ENCODE measurements at places on chromosomes 5 and 9. TPM values are rescaled to one million over a fixed set of nuclear protein-coding genes. Genes with fewer than 3 reads are reported as not detected.

- no peak for DNase-seq
- no peak overlapping the region for H3K27ac ChIP-seq
- no peaks in the 10 kb centered on the region for H3K27me3 ChIP-seq
Measured at GRCh38 chr9:7671847-7672246, 127.7 kb downstream of the DMAC1 start.

DNA sequence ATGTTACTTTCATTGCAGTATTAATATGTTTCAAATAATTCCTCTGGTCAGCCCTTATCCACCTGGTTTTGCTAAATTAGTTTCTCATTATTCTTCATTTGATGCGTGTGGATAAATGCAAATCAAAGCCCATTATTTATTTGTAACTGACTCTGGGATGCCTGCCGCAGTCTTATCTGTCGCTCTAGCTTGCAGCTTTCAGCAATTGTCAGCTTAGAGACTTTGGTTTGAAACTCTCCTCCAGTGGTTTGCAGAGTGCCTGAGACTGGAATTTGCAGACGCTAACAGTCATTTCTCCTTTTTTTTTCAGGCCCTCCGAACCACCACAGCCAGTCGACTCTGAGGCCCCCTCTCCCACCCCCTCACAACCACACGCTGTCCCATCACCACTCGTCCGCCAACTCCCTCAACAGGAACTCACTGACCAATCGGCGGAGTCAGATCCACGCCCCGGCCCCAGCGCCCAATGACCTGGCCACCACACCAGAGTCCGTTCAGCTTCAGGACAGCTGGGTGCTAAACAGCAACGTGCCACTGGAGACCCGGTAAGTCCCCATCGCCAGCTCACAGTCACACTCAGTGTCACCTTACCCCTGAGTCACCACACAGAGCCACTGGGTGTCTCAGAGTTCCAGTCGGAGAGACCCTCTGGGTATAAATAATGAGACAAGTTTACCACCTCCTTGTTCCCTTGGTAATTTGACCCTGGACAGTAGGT, 339.0 kb upstream of the WWC1 start:
- no peak overlapping the region for H3K4me3 ChIP-seq
- H3K4me1 ChIP-seq, result no peaks in the 10 kb centered on the region
- H3K27me3 ChIP-seq, result no peaks in the 10 kb centered on the region
- no peak overlapping the region for H3K27ac ChIP-seq

DNA sequence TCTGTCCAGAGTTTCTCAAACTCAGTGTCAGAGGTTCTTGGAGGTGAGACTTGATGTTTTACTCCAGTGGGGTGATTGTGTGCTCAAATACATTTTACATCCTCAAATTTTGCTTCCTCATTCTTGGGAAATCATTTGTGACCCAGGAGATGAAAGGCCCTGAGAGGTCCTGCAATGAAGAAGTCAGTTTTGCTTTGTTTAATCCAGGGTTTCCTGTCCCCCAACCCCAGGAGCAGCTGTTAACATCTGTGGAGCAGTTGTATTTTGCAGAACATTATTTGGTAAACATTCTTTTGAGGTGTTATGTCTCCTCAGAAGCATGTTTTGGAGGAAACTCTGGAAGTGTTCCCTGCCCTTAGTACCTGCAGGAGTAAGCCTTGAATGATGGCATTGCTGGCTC, 59.8 kb downstream of the DAB2IP start:
- H3K27me3 ChIP-seq, result no peaks in the 10 kb centered on the region
- no peak overlapping the region for H3K4me3 ChIP-seq
- H3K36me3 ChIP-seq, result no peaks in the 10 kb centered on the region
- DNase-seq, result no peak
- H3K4me1 ChIP-seq, result no peaks in the 10 kb centered on the region

- H3K36me3 ChIP-seq, result no peaks in the 10 kb centered on the region
- peaks cover 12% of the 10 kb centered on the region for H3K4me1 ChIP-seq
- peak; percentile 63 for DNase-seq
- no peaks in the 10 kb centered on the region for H3K27me3 ChIP-seq
- peak overlapping the region; percentile 44 for H3K4me3 ChIP-seq
Measured at GRCh38 chr5:77076961-77077828, 9.9 kb downstream of the ZBED3 start.

DNA sequence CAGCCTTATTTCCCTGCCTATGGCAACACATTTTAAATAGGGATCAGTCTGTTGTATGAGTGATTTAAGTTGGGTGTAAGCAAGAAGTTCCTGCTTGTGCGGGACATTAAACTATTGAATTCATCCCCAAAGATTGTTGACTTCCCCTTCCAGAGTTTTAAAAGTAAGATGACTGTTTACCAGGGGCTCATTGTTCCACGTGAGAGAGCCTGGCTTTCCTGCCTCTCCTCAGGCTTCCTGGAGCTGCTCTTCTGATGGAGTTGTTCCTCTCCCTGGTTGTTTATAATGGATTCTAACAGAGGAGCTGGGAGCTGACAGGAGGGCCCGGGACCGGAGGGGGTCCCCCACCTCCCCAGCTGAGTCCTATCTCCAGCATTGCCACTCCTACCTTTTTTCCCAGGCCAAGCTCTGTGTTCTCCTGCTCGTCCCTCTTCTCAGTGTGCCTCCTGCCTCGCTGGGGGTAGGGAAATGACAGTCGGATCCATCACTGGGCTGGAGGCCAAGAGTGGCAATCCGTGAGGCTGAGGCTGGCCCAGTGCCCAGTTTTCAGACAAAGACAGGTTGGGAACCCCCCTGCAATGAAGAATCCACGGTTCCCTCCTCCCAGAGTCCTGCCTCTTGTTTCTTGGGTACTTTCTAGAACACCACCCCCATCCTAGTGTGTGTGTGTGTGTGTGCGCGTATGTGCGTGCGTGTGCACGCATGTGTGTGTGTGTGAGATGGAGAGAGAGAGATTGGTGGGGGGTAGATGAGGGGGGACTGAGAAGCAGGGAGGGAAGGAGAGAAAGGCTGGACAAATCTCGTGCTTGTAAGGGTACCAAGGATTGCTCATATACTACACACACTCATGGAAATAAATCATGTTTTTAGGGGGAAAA, 123.7 kb upstream of the NFIB start:
- peaks cover 10% of the 10 kb centered on the region for H3K4me1 ChIP-seq
- no peak overlapping the region for H3K4me3 ChIP-seq
- no peak overlapping the region for H3K27ac ChIP-seq

GRCh38 chr5:138910546-138911185, 35.5 kb upstream of the LRRTM2 start:
- no peaks in the 10 kb centered on the region for H3K4me1 ChIP-seq
- DNase-seq, result no peak
- no peaks in the 10 kb centered on the region for H3K36me3 ChIP-seq
- no peak overlapping the region for H3K4me3 ChIP-seq
- no peak overlapping the region for H3K27ac ChIP-seq
- H3K27me3 ChIP-seq, result no peaks in the 10 kb centered on the region

DNA sequence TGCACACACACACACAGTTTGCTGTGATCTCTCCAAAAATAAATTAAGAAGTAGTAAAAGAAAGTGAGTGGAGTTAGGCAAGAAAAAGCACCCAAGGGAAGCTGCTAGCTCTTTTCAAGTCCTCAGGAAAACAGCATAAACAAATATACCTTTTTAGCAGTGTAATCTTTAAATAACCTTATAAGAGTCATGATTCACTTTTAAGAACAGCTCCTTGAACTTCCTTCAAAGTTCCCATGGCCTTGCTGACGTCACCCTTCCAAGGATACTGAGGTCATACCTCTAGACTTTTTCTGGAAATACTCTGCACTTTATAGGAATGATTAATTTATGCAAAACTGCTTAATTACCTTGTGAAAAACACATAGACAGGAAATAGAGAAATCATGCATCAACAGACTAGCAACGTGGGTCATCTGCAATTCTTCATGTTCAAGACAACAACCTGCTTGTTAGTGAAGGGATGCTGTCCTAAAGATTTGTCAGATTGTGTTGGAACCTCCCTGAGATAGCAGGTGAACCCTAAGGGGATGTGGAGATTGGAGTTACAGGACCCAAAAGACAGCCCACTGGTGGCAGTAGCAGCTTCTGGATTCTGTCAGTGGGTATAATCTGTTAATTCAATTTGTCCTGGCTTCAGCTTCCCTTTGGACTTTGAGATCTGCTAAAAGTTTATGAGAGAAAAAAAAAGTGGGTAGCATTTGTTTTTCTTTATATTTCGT, 229.0 kb downstream of the ELAVL2 start:
- DNase-seq, result no peak
- peak overlapping the region; percentile 28 for H3K27ac ChIP-seq
- H3K4me3 ChIP-seq, result no peak overlapping the region
- no peaks in the 10 kb centered on the region for H3K36me3 ChIP-seq
- H3K27me3 ChIP-seq, result no peaks in the 10 kb centered on the region

HNRNPAB gene
- 126 TPM for total RNA-seq

DNA sequence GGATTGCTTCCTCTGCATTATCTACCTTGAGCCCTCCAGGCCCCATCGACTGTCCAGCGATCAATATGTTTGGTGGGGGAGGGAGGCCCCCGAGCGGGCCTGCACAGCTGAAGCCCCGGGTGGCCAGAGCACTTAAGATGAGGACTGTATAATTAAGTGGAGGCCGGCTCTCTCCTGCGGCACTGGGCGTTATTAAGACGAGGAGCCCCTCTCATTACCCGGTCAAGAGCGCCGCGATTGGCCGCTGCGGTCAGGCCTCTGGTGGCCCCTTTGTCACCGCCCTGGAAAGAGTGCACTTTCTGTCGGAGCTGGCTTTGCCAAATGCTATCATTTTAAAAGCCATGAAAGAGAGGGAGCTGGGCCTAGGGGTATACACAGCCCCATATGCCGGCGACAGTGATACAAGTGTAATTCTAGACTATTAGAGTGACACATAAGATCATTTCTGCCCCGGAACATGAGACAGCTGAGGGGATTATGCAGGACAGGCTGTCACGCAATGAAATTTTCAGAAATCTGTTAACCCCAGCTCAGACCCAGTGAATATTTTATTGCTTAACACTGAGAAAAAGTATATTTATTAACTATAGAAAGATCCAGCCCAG, 106.3 kb upstream of the IRX1 start:
- H3K4me3 ChIP-seq, result no peak overlapping the region
- peaks cover 7% of the 10 kb centered on the region for H3K27me3 ChIP-seq
- H3K36me3 ChIP-seq, result no peaks in the 10 kb centered on the region
- no peaks in the 10 kb centered on the region for H3K4me1 ChIP-seq
- no peak for DNase-seq

DNA sequence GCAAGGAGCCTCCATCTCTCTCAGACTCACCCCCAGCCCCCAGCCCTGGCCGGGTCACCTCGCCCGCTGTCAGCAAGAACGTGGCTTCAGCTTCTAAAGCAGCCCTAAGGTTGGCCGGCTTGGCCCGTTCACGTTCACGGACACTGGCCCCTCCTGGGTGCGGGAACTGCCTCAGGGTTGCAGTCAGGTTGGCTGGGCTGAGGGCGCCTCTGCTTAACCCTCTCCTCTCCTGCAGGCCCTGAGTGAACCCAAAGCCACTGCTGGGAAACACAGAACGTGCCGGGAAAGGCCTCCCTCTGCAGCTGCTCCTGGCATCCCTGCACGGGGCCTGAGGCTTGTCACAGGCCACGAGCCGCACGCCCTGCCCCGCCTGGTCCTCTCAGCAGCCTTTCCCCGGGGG, 40.1 kb upstream of the UBAC1 start:
- no peaks in the 10 kb centered on the region for H3K27me3 ChIP-seq
- no peak overlapping the region for H3K27ac ChIP-seq
- H3K4me3 ChIP-seq, result no peak overlapping the region
- no peaks in the 10 kb centered on the region for H3K36me3 ChIP-seq
- no peak for DNase-seq

- no peak overlapping the region for H3K4me3 ChIP-seq
- peaks cover 31% of the 10 kb centered on the region for H3K4me1 ChIP-seq
- no peaks in the 10 kb centered on the region for H3K27me3 ChIP-seq
- H3K27ac ChIP-seq, result no peak overlapping the region
- no peaks in the 10 kb centered on the region for H3K36me3 ChIP-seq
Measured at GRCh38 chr9:135901031-135901758, 6.2 kb downstream of the CAMSAP1 start.

PLPP7 gene
- 1.6 TPM for total RNA-seq

OTULINL gene
- 54.7 TPM for total RNA-seq

- H3K27me3 ChIP-seq, result no peaks in the 10 kb centered on the region
- peaks cover 48% of the 10 kb centered on the region for H3K36me3 ChIP-seq
- peak overlapping the region; percentile 37 for H3K27ac ChIP-seq
Measured at GRCh38 chr5:32233696-32234447, 59.8 kb upstream of the GOLPH3 start.

- H3K36me3 ChIP-seq, result no peaks in the 10 kb centered on the region
- no peaks in the 10 kb centered on the region for H3K27me3 ChIP-seq
- H3K4me3 ChIP-seq, result no peak overlapping the region
- H3K4me1 ChIP-seq, result no peaks in the 10 kb centered on the region
Measured at GRCh38 chr9:92494856-92495255, 12.6 kb upstream of the ASPN start.

PCDHB7 gene
- 2.4 TPM for total RNA-seq

- DNase-seq, result no peak
- no peaks in the 10 kb centered on the region for H3K4me1 ChIP-seq
- no peaks in the 10 kb centered on the region for H3K27me3 ChIP-seq
Measured at GRCh38 chr9:124812441-124812876, 35.5 kb downstream of the OLFML2A start.

DNA sequence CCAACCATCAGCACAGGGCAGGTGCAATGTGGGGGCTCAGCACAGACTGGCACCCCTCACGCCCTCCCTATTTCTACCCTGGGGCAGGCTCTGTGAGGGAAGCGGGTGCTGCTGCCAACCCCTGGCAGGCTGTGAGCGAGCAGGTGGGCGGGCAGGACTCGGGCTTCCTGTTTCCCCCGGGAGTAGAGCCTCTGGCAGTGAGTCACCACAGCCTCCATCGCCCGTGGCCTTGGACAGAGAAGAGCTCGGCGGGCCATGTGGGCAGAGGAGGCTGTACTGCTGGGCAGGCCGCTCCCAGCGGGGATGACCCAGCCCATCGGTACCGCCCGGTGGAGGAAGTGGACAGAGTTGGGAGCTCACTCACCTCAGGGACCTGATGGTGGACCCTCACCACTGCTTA, 16.6 kb downstream of the KCNT1 start:
- H3K27me3 ChIP-seq, result peaks cover 98% of the 10 kb centered on the region
- no peak for DNase-seq
- H3K36me3 ChIP-seq, result no peaks in the 10 kb centered on the region
- H3K4me3 ChIP-seq, result no peak overlapping the region
- no peaks in the 10 kb centered on the region for H3K4me1 ChIP-seq

SMARCA2 gene
- total RNA-seq, result 122 TPM

DNA sequence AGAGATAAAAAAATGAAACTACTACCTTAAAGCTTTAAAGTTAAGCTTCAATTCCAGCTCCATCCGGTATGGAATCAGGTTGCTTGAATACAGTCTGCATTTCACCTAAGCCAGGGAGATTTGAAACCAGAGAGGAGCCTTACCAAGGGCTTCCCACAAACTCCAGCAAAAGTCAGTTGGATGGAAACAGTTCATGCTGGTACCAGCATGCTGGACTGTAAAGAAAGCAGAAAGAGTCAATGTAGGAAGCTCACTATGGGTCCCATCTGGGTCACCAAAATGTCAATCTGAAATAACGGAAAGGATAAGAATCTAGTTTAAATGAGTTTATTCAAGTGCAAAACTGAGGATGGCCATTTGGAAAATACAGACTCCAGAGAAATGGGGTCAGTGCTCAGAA, 65.3 kb downstream of the CDO1 start:
- no peaks in the 10 kb centered on the region for H3K4me1 ChIP-seq
- no peaks in the 10 kb centered on the region for H3K27me3 ChIP-seq
- H3K27ac ChIP-seq, result no peak overlapping the region
- no peaks in the 10 kb centered on the region for H3K36me3 ChIP-seq

GRCh38 chr5:68216245-68217046, 890 bp downstream of the PIK3R1 start:
- no peaks in the 10 kb centered on the region for H3K27me3 ChIP-seq
- DNase-seq, result peak; percentile 70
- peaks cover 10% of the 10 kb centered on the region for H3K4me1 ChIP-seq
- H3K36me3 ChIP-seq, result no peaks in the 10 kb centered on the region
- H3K27ac ChIP-seq, result peak overlapping the region; percentile 98

GRCh38 chr5:67378256-67378655, 181.7 kb upstream of the CD180 start:
- no peak for DNase-seq
- H3K4me3 ChIP-seq, result no peak overlapping the region
- no peaks in the 10 kb centered on the region for H3K4me1 ChIP-seq

NUTM2F gene
- not detected for total RNA-seq

Measured in left lung (tissue), 14 donors.